ENCODE measurements at places on chromosomes 5 and 9.

DNA sequence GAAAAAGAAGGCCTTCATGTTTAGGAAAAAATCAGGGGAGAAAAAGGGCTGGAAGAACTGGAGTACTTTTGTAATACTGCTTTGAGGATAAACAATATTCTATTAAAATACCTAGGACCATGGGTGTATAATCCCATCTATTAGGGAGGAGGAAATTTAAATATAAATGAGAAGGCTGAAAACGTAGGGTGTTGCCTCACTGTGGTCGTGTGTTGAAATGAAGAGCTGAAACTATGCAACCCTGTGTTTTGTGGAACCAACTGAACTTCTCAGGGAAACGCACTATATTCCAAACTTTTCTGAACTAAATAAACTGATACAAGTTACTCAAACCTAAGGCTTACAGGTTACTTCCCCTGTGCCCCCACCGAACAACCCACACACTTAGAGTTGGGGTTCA lies 4.5 kb upstream of the CNTLN start:
- no peak for DNase-seq

- DNase-seq: no peak
Measured at GRCh38 chr5:161545344-161546094, 1.0 kb downstream of the GABRB2 start.

- no peak for DNase-seq
Measured at GRCh38 chr5:53613061-53613460, 52.6 kb downstream of the NDUFS4 start.

DNA sequence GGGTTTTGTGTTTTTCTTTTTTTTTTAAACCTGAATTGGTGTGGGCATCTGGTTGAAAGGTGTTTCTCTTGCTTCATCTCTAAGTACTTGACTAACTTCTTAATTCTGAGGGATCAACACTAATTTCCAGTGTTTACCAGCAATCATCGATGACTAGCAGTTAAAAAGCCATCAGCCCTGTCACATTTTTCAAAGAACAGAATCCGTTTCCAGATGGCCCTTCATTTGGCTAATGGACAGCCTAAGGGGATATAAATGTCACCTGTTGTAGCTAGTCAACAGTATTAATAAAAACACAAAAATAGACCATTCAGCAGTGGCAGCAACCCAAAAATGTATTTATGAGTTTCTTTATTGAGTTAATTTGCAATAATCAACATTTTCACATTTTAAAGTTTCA lies 1076.5 kb downstream of the MAT2B start:
- no peak for DNase-seq

DNA sequence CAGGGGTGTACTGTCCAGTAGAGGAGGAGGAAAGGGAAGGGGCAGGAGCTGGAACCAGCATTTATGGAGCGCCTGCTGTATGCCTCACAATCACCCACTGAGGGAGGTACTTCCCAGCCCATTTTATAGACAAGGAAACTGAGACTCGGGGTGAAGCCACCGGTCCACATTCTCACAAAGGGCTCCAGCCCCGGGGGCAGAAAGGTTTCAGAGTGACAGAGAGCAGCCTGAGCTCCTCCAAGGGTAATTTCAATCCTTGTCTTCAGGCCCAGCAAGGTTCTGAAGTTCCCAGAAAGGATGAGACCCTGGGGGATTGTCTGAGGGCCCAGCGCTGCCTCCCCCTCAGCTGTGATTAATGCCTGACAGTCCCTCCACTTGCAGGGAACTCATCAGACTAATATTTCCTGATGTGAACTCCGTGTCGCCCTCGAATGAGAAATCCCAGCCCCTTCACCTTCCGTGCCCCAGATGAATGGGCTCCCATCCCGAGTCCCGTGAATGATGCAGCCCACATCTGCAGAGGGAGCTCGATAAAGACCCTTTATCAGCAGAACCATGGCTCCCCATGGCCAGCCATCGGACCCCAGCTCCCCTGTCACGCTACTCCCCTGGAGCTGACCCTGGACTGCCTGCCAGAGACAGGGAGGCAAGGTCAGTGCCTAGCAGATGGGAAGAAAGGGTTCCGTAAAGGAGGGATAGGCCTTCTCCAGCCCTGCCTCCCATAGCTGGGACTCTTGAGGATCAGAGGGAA lies 32.1 kb upstream of the MVB12B start:
- no peak for DNase-seq

DNA sequence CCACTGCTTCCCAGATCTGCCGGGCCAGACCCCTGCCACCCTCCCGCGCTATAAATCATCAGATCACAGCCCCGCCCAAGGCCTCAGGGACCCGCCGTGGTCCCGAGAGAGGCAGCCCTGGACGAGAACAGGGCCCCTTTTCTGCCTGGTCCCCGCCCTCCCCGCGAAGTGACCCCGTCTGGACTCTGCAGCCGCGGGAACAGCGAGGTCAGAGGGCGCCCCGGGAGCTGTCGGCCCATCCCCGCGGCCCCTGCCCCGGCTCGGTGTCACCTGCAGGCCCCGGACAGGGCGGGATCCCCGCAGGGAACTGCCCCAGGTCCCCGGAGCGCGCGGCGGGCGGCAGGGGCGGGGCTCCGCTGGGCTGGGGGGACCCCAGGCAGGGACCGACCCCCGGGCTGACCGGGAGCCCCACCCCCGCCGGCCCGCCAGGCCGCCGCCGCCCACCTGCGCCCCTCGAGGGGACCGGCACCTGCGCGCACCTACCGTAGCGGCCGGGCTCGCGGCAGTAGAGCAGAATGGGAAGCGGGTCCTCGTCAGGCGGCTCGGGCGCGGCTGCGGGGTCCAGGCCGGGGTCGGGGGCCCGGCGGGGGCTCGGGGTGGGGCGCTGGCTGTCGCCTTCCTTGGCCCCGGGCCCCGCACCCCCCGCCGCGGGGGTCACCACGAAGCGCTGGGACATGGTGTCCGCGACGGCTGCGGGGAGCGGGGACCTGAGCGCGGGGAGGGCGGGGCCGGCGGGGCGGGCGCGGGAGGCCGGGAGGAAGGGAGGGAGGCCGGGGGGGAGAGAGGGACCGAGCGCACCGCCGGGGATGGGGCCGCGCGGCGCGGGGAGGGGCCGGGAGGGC lies 43.5 kb upstream of the SLC12A7 start:
- no peak for DNase-seq

GRCh38 chr5:95826949-95827891 lies 4.7 kb upstream of the GLRX start:
- no peak for DNase-seq

DNA sequence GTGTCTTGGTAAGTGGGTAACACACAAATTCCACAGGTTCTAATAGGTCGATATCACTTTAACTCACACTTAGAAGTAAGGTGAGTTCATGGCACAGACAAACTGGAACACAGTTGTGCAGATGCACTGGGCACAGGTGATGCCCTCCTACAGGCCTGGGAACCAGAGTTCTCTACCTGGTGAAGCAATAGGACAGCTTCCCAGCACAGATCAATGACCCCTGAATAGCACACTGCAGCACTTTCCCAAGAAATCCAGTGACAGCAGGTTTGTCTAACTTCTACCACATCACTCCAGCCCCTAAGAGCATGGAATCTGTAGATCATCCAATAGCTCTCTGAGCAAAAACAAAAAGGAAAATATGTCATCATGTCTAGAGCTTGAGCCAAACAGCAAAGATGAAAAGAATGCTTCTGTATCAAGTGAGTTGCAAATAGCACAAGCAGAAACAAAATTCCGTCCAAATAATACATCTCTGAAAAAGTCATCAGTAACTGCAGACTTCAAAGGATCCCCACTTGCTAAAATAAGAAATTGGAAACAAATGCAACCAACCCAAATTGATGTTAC lies 33.5 kb downstream of the MOCS2 start:
- DNase-seq: no peak

- no peak for DNase-seq
Measured at GRCh38 chr5:164007064-164007463, 501.6 kb downstream of the MAT2B start.

DNA sequence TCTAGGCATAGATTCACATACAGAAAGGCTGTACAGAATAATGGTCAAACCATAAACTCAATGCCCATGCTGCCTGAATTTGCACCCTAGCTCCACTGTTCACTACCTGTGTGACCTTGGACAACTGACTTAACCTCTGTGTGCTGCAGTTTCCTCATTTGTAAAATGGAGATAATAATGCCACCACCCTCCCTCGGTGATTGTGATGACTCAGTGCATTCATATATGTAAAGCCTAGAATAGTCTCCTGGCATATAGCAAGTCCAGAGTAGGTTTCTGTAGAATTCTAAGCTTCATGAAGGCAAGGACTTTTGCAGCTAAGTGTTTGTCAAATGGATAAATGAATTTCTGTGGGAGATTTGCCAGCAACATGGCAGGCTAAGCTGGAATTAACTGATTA lies 297.8 kb upstream of the NR4A3 start:
- no peak for DNase-seq

- no peak for DNase-seq
Measured at GRCh38 chr5:157941616-157942015, 82.7 kb upstream of the CLINT1 start.

GRCh38 chr5:91257301-91257700 lies 125.8 kb downstream of the ARRDC3 start:
- no peak for DNase-seq

DNA sequence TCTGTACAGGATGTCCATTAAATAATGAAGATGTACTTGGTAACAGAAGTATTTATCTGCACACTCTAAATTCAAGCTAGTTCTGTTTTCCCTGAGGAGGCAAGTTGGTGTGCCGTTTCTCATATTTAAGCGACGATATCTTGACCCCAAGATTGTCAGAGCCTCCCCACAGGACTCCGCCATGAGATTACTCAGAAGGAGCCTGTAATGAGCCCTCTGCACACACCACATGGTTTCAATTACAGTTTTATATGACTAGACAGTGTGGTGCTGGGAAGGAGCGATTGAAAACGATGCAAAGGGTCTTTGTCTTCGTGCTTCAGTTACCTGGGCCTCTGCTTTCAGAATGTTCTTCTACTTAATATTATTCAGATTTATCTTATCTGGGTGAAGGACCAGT lies 840.4 kb upstream of the WWC1 start:
- no peak for DNase-seq

DNA sequence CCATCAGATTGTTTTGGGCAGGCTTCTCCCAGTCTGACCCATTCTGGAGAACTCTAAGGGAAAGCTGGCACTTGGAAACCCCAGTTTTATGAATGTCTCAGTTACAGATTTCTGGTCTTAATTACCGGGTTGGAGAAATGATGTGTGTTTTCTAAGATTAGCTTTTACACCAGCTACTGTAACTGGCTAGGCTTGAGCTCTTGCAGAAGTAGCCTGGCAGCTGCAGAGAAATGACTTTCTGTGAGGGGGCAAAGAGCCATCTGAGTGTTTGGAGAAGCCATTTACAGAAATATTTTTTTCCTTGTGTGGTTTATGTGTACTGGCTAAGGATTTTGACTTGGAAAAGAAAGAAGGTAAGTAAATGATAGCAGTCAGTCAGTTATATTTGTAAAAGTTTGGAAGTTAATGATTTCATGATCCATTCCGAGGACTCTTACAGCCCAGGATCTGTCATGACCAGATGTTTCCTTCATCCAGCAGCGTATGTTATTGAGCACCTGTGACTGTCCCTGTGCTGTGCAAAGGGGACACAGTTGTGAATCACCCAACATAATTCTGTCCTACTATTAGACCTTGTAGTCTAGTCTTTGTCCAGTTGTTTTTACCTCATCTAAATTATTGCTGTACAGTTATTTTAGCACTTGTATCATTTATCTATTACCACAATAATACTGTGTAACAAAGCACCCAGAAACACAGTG lies 53.7 kb upstream of the GDNF start:
- no peak for DNase-seq
